Suppressor macrophage treated with lipopolysaccharide for 4 hours (primary cell): ENCODE measurements at places on chromosomes 2 and 18.
A peak's percentile ranks its signal among the peaks of the same experiment; 100 is the strongest.

GRCh38 chr2:218392459-218392858, 7.2 kb upstream of the CTDSP1 start:
- DNase-seq: no peak

DNA sequence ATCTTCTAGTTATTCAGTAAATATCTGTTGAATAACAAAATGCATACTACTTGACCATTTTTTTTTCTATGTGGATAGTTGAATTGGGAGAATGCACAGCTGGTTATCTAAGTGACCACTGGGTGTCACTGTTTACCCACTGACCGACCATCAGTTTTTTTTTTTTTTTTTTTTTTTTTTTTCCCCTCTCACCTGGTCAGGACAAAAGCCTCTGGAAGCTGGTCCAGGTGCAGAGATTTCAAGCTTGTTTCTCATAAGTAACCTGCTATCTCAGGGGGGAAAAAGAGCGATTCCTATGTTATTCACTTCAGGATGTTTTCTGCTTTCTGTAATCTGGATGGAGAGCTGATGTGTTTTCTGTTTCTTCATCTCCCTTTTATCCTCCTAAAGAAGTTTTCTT, 256.0 kb downstream of the DCDC2C start:
- peak; percentile 9 for DNase-seq

DNA sequence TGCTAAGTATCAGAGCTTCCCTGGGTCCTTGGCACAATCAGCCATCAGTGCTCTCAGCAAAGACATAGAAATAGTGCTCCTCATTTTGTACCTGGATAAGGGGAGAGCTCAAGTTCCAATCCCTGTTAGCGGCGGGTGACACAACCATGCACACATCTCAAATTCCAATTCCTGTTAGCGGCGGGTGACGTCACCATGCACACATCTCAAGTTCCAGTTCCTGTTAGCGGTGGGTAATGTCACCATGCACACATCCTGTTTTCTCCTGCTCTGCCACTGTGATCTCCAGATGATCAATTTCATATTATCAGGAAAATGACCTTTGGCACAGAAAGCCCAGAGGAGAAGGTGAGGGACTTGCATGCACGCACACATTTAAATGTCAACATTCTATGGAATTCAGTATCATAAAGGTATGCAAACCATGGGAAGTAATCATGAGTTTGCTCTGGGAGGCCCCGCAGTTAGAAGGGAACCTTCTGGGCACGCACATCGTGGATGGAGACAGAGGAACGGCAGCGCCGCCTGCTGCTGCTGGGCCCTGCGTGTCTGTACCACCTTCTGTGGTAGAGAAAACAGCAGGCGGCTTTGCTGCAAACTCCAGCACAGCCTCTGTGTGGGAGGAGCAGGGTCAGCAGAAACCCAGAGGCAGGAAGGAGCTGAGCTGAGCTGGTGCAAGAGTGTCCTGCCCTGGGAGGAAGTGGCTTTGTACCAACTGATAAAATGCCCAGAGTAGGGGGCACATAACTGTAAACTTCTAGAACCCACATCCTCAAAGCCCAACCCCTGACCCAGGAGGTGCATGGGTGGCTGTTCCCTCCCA, 77.8 kb downstream of the MBP start:
- peak; percentile 95 for DNase-seq

DNA sequence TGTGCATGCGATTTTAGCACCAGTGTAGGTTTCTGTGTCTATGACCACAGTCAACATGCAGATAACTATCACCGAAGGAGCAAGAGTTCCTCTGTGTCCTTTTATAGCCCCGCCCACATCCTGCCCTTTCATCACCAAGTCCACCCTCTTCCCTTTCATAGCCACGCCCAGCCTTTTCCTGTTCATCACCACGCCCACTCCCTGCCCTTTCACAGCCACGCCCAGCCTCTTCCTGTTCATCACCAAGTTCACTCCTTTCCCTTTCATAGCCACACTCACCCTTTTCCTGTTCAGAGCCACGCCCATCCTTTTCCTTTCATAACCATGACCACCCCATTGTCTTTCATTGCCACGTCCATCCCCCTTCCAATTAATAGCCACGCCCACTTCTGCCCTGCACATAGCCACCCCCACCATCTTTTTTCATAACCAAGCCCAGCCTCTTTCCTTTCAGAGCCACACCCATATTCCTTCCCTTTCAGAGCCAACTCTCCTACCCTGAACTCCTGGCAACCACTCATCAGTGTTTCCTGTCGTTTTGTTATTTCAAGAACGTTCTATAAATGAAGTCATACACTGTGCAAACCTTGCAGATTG, 273.9 kb downstream of the MYT1L start:
- DNase-seq: peak; percentile 70

DNA sequence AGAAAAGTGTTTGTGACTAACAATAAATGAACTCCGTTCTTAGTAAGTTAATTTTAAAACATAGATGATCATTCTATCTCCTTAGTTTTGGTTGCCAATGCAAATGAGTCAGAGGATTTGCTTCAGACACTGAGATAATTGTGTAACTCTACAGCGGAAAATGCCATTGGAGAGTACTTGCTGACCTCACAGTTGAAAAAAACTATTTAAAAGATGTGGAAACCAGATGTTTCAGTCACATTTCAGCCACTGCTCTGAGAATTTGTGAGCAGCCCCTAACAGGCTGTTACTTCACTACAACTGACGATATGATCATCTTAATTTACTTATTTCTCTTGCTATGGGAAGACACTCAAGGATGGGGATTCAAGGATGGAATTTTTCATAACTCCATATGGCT, at the start of gene TNFAIP6:
TSS of gene TNFAIP6 (plus strand) at position 234 of the 400 bp plus-strand sequence. CDS start at position 309, 75 bp downstream.
- DNase-seq: peak; percentile 96

DNA sequence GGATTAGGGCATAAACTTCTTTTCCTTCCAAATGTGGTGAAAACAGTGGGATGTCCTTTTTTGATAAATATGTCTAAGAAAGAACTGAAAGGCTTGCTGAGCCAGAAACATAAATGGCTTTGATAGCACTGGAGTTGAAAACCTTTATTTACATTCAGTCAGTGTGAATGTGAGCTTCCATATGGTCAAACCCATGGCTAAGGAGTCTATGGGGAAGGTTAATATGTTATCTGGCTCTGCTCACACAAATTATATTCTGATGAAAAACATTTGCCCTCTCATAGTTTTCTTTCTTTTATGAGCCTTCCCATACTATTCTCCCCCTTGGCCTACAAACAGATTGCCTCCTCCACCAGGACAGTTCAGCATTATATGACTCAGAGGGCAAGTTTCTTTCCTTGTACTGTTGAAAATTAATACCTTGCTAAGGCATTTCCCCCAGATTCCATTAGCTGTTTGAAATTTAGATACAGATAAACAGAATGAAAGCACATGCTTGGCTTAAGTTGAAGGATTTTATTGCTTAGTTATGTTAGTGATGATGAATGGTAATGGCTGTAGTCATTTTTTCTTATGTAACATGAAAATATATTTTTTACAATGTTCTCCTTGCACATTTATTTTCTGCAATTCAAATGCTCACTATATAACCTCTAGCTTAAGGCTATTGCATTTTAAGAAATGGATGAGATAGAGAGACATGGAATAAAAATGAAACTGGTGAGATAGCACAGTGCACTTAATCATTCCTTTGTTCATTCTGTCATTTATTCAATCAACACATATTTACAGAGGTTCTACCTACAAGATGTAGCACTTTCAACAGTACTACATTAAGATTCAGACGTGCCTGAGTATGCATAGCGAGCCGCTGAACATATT, 544.1 kb downstream of the LRRTM4 start:
- DNase-seq: no peak
